ENCODE measurements at places on chromosomes 12 and 14.

GRCh38 chr12:109949089-109949488 is 47.1 kb downstream of the GIT2 start:
- no peak for DNase-seq

DNA sequence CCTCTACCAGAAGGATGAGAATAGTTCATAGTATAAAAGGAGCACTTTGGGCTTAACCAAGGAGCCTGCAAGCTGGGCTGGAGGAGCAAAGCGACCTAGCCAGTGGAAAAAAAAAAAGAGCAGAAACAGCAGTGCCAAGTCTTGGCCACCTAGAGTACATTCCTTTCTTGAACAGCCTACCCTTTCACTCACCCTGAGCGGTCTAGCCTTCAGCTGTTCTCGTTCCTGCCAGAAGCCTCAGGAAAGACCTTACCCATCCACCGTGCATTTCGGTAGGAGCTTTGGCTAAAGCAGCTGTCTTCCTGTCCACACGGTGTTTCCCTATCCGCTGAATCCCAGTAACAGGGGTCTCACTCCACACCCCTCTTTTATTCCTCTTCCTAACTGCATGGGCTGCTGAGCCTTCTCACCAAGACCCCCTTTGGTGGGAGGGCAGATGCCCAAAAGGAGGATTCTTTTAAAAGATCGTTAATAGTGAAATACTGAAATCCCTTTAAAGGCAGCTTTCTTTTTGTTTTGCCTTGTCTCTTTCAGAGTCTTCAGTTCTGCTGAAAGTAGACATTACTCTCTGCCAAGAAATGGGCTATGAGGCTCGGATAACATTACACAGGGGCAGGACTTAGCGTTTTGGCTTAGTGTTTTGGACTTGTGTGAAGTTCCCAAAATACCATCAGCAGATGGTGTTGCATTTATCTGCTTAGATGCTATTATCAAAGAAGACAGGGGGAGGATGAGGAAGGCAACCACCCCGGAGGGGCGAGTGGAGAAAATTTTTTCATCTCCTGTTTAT is 88.5 kb upstream of the METAP2 start:
- DNase-seq = no peak

DNA sequence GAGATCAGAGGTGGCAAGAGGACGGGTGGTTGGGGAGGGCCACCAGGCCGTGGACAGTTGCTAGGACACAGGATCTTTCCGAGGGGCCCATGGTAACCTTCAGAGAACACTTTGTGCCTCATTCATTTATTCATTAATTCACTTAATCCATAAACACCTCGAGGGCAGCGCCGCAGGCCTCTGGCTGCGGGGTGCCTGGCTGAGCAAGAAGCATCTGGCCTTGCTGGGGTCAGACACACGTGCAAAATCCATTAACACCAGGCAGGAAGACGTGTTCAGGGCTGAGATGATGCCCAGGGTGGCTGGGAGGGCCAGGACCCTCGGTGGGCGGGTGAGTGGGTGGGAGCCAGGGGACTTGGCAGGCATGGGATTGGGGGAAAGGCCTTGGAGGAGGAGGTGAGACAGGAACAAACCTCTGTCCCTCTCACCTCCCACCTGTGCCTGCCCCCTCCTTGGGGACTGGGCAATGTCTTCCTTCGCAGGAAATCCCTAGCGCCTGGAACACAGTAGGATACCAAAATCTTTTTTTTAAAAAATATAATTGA is 6.6 kb upstream of the DLK1 start:
- DNase-seq = no peak

DNA sequence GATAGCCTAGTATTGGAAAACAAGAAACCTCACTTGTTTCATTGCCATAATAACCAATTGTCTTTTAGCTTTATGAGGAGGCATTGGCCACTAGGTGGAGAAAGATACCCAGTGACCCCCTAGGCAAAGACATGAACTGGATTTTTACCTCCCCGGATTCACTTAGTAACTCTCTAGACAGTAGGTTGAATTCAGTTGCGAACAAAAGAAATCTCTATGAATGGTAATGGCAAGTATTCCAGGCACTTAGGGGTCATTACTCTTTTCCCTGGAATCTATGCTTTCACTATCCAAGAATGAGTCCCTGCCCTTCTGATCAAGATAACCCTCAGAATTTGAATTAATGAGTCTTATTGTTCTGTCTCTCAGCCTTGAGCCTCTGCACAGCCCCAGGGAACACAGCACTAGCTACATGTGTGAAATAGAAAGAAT is 29.5 kb upstream of the RHOJ start:
- DNase-seq = no peak

DNA sequence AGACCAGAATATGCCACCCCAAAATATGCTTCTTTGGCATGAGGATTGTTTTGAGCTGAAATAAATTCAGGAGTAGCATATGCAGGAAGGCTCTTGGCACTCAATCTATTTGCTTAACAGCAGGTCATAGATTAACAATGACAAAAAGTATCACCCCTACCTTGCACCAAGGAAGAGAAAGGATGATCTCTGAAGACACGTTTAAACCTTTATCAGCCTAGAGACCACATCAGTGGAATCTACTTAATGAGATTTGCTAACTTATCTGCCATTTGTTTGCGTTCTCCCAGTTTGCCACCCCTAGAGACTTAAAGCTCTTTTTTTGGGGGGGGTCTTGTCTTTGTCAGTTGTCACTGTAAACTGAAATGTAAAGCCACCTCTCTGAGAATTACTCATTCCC is 1278.7 kb upstream of the USP15 start:
- DNase-seq = no peak

DNA sequence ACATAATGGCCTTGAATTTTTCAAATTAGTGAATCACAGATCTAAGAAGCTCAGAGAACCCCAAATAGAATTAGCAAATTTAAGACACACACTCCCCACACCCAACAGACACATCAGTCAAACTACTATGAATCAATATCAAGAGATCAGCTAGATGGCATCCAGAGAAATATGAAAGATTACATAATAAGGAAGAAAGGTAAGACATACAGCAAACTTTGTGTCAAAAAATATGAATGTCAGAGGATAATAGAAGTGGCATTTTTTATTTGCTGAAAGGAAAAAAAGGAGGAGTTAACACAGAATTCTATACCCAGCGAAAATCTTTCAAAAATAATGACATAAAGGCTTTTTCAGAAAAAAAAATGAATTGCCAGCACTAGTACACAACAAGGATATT is 110.5 kb upstream of the COCH start:
- DNase-seq = no peak

GRCh38 chr14:90742729-90743128 is 73.5 kb downstream of the TTC7B start:
- no peak for DNase-seq

GRCh38 chr14:68784226-68784910 is 8.5 kb downstream of the ZFP36L1 start:
- no peak for DNase-seq

DNA sequence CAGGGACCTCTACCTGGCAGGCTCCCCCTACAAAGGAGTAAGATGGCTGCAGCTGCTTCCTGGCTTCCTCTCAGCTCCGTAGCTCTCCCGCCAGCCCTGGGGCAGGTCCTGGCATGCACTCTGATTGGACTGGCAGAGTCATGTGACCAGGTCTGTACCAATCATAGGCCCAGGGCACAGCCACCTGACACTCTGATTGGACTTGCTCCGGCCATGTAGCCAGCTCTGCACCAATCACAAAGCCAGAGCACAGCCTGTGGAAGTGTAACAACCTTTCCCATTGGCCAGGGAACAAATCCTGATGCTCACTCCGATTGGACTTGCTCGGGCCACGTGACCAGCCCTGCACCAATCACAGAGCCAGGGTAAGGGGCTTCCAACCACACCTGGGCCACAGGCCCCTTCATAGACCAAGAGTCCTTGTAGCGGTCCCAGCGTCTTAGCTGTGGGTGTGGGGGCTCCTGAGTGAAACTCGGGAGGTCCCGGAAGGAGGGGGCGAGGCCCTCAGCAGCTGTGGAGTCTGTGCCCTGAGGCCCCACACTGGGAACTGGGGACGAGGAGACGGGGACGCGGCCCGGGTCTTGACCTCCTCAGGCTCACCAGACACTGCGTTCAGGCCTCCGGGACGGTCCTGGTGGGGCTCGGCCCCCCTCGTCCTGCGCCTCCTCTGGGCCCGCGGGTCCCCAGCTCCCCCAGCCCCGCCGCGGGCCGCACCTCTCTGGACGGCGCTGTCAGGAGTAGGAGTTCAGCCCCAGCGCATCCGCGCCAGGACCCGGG is 210.6 kb downstream of the ADGRD1 start:
- DNase-seq = no peak

- DNase-seq = no peak
These were observed 20.7 kb downstream of the XRCC3 start for GRCh38 chr14:103694572-103695026.

DNA sequence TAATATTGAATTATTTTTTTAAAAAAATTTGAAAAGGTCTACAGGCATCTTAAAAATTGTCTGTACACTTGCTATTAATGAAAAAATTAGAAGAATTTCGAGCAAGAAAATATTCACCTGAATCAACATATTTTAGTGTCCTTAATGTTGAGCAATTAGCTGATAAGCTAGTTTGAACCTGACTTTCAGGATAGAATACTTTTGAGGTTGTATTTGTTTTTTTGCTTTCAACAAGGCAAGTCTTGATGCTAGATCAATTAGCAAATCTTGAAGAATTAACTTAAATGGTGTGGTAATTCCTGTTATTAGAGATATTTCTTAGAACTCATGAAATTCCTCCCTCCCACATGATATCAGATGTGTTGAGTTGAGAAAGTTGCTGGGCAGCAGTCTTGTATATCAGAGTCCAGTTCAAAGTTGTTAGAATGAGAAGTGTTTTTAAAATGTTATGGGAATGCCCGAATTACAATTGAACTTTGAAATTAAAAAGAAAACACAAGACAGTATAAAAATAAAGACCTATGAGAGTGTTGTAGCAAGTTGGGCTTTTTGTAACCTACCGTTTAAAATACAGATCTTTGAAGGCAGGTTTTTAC is 119.2 kb downstream of the TRMT5 start:
- no peak for DNase-seq

- no peak for DNase-seq
These were observed 46.8 kb downstream of the ACACB start for GRCh38 chr12:109163167-109163566.

DNA sequence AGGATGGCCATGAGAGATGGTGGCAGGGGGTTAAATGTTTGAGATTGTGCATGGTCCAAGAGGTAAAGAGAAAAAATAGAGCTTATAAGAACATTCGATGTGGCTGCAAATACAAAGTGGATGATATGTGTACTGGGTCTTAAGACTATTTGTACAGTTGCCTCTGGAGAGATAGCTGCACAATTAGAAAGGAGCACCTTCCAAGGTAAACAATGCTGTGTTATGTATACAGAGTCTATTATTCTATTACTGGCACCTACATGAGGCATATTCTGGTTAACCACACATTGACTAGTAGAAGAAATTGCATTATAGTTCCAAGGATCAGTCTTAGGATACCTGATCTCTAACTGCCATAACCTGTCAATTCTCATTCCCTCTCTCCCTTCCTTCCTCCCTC is 238.0 kb upstream of the FOXN3 start:
- DNase-seq = no peak

GRCh38 chr14:38490273-38490672 is 234.4 kb upstream of the CLEC14A start:
- no peak for DNase-seq

DNA sequence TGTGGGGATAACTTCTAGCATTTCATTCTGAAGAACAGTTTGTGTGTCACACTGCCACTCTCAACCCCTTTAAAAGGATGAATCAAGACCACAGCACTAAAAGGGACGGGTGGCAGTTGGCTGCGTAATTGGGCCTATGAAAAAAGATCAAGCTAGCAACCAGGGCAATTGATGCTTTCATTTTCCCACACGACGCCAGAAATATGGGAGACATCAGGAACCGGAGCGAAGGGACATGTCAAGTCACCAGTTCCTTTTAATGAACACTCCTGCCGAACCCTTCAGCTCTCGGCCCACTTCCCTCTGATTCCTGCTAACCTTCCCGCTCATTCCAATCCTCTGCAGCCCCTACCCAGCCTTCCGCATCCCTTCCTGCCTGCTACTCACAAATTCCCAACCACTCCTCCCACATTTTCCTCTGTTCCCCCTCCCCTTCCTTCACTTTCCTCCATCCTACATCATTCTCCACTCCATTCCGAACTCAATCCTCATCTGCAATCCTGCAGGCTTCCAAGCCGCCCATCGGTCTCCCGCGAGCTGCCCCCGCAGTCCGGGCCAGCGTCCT is 753 bp downstream of the CSRNP2 start:
- no peak for DNase-seq

DNA sequence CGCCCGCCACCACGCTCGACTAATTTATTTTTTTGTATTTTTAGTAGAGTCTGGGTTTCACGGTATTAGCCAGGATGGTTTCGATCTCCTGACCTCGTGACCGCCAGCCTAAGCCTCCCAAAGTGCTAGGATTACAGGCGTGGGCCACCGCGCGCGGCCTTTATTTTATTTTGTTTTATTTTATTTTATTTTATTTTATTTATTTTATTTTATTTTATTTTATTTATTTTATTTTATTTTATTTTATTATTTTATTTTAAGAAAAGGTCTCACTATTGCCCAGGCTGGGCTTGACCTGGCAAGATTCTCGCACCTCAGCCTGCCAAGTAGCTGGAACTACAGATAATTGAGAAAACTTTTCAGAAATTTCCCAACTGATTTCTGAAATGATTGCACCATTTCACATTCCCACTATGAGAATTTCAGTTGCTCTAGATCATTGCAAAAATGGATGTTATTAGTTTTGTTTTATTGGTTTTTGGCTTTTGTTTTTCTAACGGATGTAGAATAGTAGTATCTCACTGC is 358.3 kb downstream of the SLC6A15 start:
- DNase-seq = no peak

DNA sequence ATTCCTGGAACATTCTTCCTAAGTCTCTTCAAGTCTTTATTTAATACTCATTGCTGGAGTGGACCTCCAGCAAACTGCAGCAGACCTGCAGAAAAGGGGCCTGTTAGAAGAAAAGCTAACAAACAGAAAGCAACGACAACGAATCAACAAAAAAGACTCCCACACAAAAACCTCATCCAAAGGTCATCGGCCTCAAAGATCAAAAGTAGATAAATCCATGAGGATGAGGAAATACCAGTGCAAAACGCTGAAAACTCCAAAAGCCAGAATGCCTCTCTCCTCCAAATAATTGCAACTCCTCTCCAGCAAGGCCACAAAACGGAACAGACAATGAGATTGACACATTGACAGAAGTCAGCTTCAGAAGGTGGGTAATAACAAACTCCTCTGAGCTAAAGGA is 472.2 kb downstream of the C12orf50 start:
- no peak for DNase-seq

DNA sequence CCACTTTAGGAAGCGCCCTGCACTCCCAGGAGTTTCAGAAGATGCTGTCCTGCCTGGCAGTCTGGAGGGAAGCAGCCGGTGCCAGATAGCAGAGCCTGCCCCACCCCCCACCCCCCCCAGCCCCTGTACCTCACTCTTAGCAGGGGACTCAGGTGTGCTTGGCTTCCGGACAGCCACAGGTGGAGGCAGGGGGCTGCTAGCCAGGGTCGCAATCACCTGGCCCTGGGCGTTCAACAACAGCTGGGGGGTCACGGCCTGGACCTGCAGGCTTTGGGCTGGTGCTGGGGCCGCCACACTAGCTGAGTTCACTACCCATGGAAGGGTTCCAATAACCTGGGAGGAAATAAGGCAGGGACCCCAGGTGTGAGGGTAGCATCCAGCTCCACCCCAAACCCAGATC is 22.0 kb downstream of the POU6F1 start:
- DNase-seq = no peak

GRCh38 chr14:92670643-92671366 is 77.6 kb downstream of the LGMN start:
- DNase-seq = no peak
